ENCODE measurements at places on chromosomes 7 and 10.

DNA sequence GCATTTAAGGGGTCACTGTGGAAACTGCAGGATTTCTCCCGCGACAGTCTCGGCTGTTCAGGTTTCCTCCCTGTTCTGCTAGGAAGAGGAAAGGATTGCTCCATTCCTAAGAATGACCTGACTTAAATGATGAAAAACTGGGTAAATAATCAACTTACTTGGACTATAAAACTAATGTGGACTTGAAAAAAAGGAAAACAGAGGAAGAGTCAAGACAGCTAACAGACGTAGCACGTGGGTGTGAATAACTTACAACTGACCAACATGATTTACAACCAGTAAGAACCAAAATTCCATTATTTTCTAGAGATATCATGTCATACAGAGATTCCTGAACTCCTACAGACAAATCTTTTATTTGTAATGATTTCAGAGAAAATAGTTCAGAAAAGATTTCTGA lies 93.8 kb downstream of the ADAM12 start:
- no peak for DNase-seq

- DNase-seq, result no peak
Measured at GRCh38 chr10:91691981-91692380, 59.1 kb upstream of the PPP1R3C start.

DNA sequence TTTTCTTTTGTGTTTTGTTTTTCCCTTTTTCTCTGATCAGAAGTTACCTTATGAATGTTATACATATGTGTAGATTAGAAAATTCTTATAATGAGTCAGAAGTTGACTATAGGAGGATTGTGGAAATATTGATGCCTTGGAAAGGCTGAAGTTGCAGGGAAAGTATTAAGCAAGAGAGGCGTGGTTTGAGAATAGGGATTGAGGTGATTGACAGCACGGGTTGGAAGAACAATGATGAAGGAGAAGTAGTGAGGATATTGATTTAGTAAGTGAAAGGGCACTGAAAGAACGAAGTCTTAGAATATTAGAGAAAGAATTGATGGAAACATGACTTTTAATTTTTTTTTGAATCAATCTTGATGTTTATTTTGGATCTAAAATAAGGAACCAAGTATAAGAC lies 176.0 kb downstream of the EXOC4 start:
- DNase-seq, result no peak

- DNase-seq, result no peak
Measured at GRCh38 chr10:2910656-2911055, 156.7 kb upstream of the PFKP start.

GRCh38 chr10:69801434-69802315 lies at the start of gene COL13A1:
COL13A1 (plus strand) TSS chr10:69801906; CDS start chr10:69802424, 518 bp downstream.
- DNase-seq, result peak; percentile 57

GRCh38 chr10:118501171-118501570 lies 94.3 kb downstream of the PRLHR start:
- DNase-seq, result no peak

DNA sequence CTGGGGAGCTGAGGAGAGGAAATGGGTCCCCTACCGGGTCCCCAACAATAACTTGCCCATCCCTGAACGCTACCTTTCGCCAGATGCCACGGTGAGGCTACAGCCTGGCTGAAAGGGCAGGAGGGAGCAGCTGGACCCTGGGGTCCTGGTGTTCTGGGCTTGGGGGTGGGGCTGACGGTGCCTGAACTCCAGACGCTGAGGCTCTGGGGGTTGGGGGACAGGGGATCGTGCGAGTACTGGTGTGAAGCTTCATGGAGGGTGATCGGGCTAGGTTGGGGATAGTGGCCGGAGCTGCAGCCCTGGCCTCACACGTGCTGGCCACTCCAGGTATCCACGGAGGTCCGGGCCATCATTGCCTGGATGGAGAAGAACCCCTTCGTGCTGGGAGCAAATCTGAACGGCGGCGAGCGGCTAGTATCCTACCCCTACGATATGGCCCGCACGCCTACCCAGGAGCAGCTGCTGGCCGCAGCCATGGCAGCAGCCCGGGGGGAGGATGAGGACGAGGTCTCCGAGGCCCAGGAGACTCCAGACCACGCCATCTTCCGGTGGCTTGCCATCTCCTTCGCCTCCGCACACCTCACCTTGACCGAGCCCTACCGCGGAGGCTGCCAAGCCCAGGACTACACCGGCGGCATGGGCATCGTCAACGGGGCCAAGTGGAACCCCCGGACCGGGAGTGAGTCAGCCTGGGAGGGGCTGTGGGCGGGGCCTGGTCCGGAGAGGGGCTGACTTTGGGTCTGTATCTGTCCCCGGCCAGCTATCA lies 8.3 kb downstream of the AEBP1 start:
- DNase-seq, result no peak

GRCh38 chr7:115363916-115364315 lies 442.0 kb downstream of the MDFIC start:
- peak; percentile 51 for DNase-seq

DNA sequence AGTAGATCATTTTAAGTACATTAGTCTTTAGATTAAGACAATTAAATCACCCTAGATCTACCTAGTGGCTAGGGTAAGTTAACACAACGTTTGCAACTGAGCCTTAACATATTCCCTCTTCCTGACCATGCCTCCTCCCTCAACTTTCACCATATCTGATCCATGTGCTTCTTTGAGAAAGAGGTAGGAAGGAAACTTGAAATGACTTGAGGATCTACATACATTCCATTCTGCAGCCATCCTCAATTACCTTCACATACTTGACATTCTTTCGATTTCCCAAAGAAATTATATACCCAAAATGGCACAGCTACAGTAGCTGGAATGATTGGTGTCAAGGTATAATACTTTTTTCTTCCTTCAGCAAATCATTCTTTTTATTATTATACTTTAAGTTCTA lies 12.9 kb upstream of the SEPTIN7 start:
- no peak for DNase-seq

- peak; percentile 78 for DNase-seq
Measured at GRCh38 chr10:23314835-23315239, 29.8 kb downstream of the C10orf67 start.

- DNase-seq, result no peak
Measured at GRCh38 chr7:50742401-50742800, 40.3 kb downstream of the GRB10 start.

DNA sequence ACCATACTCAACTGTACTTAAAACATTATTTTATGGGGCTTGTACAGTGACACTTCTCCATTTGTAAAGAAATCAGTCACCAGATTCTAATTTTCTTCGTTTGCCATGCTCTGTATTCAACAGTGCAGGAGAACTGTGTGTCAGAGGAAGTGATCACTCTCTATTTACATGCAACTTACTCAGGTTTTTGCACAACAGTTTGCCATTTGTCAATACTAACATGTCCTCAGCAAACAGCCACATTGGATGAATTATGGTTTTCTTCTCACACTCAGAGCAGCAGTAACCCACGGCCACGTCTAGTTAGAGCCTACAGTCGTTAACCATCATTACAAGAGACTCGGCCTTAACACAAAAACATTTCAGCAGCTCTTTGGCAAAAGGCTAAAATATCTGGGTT lies 69.2 kb upstream of the SP4 start:
- no peak for DNase-seq

GRCh38 chr10:122044045-122044661 lies 55.2 kb downstream of the TACC2 start:
- peak; percentile 71 for DNase-seq

DNA sequence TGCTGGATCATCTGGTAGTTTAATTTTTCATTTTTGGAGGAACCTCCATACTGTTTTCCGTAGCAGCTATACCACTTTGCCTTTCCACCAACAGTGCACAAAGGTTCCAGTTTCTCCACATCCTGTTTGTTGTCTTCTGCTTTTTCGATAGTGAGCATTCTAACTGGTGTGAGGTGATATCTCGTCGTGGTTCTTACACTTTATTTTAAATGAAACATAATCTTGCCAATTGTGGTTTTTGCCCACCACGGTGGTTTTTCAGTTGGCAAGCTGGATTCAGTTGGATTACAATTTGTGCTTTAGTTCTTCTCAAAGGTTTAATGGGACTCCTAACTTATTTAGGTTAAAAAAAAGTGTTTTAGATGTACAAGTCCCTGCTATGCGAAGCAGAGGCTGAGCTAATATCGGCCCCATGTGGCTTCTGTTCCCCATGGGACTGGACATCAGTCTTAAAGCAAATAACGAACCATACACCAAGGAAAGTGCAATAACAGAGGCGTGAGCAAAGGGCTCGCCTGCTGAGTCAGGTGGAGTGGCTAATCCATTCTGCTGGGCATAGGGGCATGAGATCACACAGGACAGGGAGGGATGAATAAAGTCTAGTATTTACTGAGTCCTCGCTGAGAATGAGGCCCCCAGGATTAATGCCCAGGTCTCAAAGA lies 153.6 kb downstream of the AOAH start:
- DNase-seq, result no peak

- no peak for DNase-seq
Measured at GRCh38 chr7:6158424-6159096, 113.9 kb downstream of the CYTH3 start.

DNA sequence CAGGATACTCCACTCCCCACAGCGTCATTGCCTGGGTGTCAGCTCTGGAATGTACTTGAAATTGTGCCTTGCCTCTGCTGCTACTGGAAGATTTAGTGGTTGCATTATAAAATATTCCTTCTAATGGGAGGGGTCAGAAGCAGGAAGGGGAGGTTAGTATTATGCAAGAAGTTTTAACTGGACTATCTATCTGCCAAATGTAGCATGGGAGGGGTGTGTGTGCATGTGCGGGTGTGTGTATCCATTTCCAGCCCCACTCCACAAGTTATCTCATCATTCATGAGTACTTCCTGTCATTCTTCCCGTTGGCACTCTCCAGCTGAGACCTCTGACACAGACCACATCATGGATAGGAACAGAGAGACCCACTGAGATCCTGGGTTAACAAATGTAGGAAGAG lies 13.4 kb downstream of the MBL2 start:
- DNase-seq, result no peak

DNA sequence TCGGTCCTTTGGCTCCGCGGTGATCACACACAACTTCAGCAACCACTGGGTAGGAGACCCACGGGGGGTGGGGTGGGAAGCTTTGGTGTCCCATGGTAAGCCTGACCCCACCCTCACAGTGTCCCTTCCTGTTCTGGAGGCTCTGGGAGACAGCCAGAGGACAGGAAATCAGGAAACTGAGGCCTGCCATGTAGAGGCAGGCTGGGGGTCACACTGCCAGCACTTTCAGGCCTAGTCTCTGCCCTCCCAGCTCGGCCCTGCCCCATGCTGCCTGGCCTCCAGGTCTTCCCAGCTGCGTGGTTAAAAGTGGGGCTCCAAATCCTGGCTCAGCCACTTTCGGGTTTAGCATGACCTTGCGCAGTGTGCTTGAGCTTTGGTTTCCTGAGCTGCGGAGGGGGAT lies 10.9 kb downstream of the AQP1 start:
- no peak for DNase-seq

DNA sequence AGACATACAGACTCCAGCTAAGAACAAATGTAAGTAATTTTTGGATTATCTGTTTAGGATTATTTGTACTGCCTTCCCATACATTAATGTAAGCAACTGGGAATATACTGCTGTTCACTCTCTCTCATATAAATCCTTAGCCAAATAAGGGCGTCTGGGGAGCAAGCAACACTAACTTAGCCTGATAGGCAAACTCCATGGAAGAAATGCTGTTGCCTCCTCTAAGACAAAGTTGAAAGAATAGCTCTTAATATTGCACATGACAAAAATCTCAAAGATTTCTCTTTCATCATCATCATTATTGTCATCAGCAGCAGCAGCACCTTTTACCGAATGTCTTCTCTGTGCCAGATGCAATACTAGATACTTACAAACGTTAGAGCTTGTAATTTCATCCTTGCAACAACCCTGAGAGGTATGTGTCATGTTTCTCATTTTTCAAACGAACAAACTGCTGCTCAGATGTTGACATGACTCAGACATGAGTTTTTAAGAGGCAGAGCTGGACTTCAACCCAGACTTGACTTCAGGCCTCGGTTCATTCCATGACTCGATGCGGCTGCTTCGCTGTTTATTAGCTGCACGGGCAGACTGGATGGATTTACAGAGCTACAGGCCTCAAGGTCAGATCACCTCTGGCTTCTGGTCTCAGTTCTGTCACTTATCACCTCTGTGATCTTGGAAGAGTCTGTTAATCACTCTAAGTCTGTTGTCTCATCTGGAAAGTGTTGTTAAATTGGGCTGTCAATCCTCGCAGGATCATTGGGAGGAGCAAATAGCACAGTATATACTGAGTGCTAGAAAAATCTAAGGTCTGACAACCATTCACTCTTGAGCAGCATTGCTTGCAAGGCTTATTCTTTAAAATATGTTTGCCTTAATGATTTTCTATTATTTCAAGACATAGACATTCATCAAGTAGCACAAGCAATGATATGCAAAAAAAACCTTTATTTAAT lies 126.3 kb upstream of the CELF2 start:
- DNase-seq, result peak; percentile 96

GRCh38 chr10:13016886-13017285 lies 15.4 kb upstream of the CCDC3 start:
- no peak for DNase-seq

GRCh38 chr7:117716707-117717299 lies 156.4 kb downstream of the CTTNBP2 start:
- DNase-seq, result no peak

GRCh38 chr10:43093423-43094076 lies 16.7 kb downstream of the RET start:
- DNase-seq, result no peak

GRCh38 chr10:103758294-103758681 lies 97.1 kb downstream of the SH3PXD2A start:
- DNase-seq, result peak; percentile 76

DNA sequence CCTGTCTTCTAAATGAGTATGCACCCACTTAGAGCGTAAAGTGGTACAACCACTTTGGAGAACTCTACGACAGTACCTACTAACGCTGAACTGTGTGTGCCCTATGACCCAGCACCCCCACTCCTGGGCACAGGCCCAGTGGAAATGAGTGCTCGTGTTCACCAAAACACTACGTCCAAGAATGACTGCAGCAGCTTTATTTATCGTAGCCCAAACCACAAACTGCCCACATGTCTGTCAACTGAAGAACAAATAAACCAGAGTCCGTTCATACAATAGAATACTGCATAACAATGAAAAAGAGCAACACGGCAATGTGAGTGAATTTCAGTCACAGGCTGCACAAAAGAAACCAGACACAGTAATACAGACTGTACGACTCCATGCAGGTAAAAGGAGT lies 35.4 kb downstream of the TLL2 start:
- DNase-seq, result no peak

GRCh38 chr7:75866114-75866488 lies 12.7 kb upstream of the RHBDD2 start:
- DNase-seq, result peak; percentile 42

DNA sequence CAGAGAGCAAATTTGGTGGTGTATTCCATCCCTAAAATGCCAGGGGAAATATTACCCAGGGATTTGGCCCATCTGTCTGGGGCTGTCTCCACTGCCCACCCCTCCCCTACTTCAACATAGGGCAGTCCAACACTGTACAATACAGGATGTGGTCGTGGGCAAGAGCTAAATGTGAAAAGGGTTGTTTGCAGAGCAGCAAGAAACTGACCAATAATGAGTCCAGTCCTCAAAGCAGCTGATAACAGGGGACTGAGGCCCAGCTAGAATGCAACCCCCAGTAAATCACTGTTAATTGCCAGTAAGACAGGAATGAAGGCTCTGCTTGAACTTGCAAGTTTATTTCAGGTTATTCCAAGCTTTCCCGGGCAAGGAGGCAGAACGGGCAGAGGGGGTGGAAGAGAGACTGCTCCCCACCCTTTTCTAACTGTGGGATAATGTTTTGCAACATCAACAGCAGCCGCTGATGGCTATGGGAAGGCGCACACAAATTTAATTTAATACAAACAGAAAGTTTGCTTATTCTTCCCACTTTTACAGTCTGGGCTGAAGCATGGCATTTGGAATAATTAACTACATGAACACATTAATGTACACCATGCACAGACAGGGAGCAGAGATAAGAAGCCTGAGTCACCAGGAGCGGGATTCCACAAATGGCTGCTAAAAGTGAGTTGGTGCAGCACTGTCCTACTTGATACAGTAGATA lies 36.8 kb downstream of the AFAP1L2 start:
- DNase-seq, result no peak
